ENCODE measurements at places on chromosomes 1 and 21. TPM values are rescaled to one million over a fixed set of nuclear protein-coding genes. Genes with fewer than 3 reads are reported as not detected.

DNA sequence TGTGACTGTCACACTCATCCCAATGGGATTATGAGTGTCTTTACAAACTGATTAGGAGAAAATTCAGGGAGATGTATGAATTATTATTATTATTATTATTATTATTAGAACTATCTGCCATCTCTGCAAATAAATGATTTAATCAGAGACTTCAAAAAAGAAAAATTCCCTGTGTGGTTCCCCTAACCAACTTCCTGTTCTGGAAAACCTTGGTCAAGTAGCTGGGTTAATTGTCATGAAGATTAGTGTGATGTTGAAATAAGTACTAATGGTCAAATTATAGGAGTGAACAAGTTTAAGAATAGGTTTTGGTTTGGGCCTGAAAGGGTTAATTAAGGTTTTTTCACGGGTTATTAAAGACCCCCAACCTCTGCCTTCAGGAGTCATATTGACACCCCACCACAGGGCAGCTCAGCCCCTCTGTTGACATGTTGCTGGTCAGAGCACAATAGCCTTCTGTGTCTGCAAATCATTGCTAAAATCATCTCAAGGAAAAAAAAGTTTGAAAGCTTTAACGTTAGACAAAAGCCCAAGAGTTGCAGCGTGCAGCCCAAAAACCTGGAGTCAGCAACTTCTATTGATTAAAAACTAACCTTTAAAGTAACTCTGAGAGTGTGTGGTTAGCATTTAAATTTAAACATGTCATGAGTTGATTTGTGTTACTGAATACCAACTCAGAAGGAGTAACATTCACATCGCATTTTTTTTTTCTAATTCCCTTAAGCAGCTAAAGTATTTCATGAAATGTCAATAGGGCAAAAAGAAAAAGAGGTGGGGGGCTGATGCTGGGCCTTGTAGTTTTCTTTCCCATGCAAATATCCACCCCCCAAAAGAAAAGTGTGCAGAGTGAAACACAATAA, 272.5 kb downstream of the TM2D1 start:
- DNase-seq = no peak

Gene MOB3C
- 14.4 TPM for total RNA-seq

DNA sequence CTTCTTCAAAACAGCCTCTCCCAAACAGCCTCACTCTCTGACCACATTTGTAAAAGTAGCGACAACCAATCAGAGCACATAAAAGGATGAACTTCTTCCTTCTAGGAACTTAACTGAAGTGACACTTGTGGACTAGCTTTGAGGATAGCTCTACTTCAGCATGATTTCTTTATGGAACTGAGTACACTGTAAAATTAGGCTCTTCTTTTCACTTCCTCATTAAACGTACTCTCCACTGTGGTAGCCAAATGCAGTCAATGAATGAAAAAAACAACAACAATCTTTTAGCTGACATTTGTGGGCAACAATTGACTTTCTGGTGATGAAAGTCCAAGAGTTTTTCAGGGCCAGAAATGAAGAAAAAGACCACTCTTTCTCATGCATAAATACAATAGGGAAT, 9.6 kb downstream of the LRRC53 start:
- no peak for DNase-seq

Gene GSTM2
- total RNA-seq = 66.9 TPM

Gene BATF3
- total RNA-seq = 5.3 TPM

GRCh38 chr1:9229549-9229948, 5.0 kb upstream of the H6PD start:
- DNase-seq = no peak

DNA sequence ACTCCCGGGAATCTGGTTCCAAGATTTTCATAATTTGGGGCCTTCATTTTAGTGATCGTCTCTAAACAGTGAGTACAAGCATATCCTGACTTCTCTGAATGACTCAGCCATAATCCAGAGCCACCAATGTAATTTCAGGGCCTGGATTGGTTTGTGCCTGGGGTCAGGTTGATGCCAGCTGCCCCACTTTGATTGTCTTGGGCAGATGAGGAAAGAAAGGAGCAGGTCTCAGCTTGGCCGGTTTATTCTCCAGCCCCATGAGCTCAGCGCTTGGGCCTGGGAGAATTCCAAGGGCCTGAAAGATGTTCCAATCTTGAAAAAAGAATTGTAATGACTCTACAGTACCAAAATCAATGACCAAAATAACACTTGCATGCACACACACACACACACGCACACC, 71.2 kb upstream of the ECE1 start:
- no peak for DNase-seq

Gene IVL
- not detected for total RNA-seq

DNA sequence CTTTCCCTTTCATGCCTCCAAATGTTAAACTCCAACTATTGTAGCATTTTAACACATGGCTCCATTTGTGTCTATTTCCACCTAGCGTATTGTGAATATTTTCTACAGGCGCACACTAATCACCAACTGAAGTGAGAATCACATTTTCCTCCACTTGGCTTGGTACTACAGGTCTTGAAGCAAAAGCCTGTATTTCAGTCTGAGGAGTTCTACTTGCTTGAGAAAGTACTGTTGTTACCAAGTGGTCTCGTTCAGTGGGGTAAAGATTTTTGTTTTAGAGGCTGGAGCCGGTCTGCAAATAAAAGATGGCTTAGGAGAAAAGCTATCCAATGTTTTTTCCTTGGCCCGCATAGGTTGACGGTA, 550 bp upstream of the PTBP2 start:
- no peak for DNase-seq

GRCh38 chr1:174991473-174991872, 8.3 kb upstream of the CACYBP start:
- no peak for DNase-seq

DNA sequence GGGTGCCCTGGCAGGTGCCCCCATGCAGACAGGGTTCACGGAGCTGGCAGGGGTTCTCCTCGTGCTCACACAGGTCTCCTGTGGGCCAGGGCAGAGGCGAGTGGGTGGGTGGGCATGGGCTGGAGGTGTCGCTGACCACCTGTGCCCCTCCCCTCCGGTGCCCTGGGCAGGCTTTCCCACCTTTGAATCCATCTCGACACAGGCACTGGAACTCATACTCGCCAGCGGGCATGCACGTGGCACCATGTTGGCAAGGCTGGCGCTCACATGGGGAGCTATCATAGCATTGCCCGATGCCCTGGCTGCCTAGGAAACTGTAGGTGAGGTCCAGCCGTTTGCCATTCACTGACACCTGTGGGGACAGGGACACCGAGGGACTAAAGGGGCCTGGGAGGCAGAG, 16.0 kb downstream of the LDLRAD2 start:
- no peak for DNase-seq

DNA sequence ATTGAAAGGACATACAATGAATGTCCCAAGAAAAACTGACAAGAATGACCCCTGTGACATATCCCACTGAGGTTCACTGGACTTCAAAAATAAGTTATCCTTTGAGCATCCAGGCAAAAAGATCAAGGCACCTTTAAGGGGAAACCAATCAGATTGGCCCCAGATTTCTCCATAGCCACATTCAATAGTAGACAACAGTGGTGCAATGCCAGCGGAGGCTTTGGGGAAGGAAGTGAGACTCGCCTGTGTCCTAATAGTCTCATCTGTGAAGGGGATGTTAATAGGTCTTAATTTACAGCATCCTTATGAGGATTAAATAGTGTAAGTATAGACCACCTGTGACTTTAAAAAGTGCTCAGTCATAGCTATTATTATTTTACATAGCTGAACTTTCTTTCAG, 21.5 kb downstream of the RPL5 start:
- DNase-seq = no peak

GRCh38 chr1:53089478-53090226, 27.6 kb downstream of the PODN start:
- no peak for DNase-seq

Gene SPATA6
- total RNA-seq = 41.2 TPM

Gene THAP3
- total RNA-seq = 25.0 TPM

DNA sequence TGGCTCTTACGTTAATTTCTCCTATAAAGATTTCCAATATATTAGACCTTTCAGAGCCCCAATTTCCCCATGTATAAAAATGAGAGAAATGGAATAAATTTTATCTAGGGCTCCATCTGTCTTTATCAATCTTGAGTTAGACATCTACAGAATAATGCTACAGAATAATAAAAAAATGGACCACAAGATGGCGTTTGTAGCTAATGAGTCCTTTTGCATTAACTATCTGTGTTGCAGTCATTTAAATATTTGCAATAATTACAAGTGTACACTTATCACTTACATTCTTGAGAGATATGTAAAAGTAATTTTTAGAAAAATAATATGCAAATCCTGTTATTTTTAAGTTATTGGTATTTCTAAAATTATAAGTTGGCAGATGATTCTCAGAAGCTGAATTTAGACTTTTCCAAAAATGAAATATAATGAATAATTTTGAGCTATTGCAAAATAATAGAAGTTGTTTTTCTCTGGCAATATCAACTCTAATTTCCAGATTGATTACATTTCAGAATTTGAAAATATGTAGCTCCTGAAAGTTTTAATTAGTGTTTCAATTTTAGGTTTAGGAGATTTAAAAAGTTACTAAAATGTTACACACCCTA, 87.7 kb downstream of the SNX7 start:
- DNase-seq = no peak

DNA sequence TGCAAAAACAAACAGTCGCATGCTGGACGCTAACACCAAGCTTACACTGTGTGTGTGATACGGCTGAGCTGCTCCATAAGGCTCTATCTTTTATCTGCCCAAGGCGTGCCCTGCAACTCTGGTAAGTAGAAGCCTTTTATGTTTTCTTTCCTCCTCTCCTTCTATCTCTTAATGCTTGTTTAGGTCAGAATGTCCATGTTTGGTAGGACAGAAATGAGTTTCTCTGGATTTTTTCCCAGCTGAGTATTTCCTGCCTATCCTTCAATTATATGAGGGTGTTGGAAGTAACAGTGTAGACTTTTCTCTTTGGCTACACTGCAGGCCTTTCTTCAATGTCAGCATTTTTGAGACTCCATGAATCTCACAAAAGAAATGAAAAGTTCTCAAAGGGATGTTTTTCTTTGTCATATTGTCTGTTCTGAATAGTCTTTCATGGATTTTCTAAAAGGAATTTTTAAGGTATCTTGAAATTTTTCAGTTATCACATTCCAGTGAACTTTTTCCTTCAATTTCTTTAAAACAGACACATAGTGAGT, 124.2 kb downstream of the MACF1 start:
- DNase-seq = no peak

- no peak for DNase-seq
Observed at GRCh38 chr1:73948055-73948454, 249.9 kb downstream of the LRRIQ3 start.

DNA sequence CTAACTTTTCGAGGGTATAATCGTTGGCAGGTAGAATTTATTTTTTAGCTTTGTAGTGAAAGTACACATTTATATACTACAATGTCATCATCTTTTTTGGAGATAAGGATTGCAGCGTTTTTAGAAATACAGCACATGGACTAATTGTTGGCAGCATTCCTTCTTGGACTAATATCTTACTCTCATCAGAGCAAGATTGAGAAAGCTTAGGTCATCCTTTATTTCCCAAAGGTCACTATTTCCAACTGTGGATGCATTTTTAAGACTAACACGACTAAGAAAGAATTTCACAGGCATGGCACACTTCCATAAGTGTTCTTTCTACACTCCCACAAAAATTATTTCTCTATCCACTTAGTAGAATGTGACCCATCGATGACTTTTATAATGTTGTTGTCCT, 732.3 kb downstream of the NCAM2 start:
- DNase-seq = no peak

Gene PDPN
- total RNA-seq = 17.1 TPM

GRCh38 chr1:21873761-21874160, 61.7 kb downstream of the LDLRAD2 start:
- no peak for DNase-seq

Gene MRPL39
- total RNA-seq = 28.1 TPM

GRCh38 chr1:1539310-1540089, 924 bp downstream of the TMEM240 start:
- DNase-seq = no peak

DNA sequence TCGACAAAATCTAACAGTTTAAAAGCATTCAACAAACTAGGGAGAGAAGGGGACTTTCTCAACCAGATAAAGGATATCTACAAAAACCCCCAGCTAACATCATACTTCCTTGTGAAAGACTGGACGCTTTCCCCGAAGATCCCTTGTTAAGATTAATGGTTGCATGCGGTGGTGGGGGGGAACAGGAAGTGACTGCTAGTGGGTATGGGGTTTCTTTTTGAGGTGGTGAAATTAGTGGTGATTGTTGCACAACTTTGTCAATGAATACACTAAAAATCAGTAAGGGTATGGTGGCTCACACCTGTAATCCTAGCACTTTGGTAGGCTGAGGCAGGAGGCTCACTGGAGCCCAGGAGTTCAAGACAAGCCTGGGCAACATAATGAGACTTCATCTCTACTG, 26.9 kb upstream of the EYA3 start:
- no peak for DNase-seq

- DNase-seq = peak; percentile 55
Observed at GRCh38 chr1:210233216-210233494, 559 bp downstream of the SERTAD4 start.

Gene CFHR2
- total RNA-seq = not detected

GRCh38 chr1:227378181-227378580, 59.9 kb upstream of the CDC42BPA start:
- no peak for DNase-seq

- DNase-seq = no peak
Observed at GRCh38 chr1:205582046-205582445, 49.8 kb downstream of the ELK4 start.

DNA sequence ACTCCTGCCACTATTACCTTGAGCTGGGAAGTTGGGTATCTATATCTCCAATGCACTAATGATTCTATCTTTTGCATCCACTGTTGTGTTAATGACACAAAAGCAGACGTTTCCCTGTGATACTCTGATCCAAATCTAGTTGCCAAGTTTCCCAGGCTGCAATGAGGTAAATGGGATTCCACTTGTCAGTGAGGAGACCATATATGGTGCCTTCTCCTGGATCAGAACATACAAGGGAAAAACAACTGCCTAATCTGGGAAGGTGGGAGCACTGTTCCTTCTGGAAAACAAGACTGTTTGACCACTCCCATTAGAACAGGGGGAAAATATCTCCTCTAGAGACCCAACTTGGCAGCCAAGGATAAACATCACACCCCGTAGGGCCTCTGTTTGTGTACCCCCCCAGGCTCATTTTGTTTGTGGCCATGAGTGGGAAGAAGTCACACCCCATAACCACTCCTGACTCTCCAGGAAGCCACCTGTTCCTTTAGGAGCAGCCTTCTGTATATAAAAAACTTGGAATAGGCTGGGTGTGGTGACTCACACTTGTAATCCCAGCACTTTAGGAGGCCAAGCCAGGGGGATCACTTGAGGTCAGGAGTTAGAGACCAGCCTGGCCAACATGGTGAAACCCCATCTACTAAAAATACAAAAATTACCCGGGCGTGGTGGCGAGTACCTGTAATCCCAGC, 28.5 kb upstream of the SLC6A9 start:
- DNase-seq = no peak

- no peak for DNase-seq
Observed at GRCh38 chr1:198520524-198521254, 19.8 kb downstream of the ATP6V1G3 start.

DNA sequence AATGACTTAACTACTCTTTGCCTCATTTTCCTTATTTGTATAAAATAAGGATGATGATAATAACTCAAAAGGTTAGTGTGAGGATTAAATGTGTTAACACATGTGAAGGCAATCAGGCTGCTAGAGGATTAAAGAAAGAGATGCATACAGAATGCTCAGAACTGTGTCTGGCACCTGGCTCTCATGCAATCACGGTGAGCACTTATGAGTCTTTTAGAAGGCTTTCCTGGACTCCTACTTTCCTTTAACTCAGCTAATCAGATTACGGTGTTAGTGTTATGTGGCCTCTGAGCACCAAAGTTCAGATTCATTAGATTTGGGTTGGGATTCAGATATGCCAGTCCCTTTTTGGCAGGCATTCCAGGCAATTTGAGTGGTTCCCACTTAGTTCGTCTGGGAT, 311.6 kb upstream of the USP24 start:
- DNase-seq = no peak

Measured in dorsolateral prefrontal cortex (tissue), 122 donors.